CD4-positive, alpha-beta T cell treated with Interleukin-6 at 100 ng/mL for 8 hours (primary cell): ENCODE measurements at places on chromosomes 3 and 15.
A peak's percentile ranks its signal among the peaks of the same experiment; 100 is the strongest.

- DNase-seq: peak; percentile 75
Observed at GRCh38 chr15:85689729-85690128, 105.0 kb downstream of the KLHL25 start.

DNA sequence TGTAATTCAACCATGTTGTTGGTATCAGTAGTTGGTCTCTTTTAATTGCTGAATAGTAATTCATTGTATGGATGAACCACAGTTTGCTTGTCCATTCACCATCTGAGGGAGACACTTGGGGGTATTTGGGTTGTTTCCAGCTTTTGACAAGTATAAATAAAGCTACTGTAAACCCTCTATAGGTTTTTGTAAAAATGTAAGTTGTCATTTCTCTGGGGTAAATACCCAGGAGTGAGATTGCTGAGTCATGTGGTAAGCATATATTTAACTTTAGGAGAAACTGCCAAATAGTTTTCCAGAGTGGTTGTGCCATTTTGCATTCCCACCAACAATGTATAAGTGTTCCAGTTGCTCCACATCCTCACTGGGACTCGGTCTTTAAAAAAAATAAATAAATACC, 15.4 kb upstream of the LHFPL4 start:
- DNase-seq: no peak

GRCh38 chr3:14810070-14810791, 8.5 kb upstream of the FGD5 start:
- no peak for DNase-seq

- DNase-seq: no peak
Observed at GRCh38 chr3:7692866-7693265, 808.8 kb upstream of the LMCD1 start.

DNA sequence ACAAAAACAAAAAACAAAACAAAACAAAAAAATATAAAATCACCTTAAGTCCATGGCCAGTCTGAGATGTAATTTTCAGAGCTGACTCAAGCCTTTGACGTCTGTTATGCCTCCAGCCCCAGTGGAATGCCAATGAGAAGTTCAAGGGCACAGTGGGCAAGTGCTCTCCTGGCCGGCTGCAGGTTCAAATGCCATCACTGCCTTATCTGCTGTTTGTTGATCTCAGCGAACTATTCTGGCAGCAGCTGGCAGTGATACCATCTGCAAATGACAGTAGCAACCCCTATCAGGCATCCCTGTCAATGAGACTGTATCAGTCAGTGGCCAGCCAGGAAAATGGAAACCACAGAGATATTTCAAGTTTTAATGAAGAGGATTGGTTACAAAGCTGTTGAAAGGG, 10.8 kb upstream of the PDE8A start:
- no peak for DNase-seq

DNA sequence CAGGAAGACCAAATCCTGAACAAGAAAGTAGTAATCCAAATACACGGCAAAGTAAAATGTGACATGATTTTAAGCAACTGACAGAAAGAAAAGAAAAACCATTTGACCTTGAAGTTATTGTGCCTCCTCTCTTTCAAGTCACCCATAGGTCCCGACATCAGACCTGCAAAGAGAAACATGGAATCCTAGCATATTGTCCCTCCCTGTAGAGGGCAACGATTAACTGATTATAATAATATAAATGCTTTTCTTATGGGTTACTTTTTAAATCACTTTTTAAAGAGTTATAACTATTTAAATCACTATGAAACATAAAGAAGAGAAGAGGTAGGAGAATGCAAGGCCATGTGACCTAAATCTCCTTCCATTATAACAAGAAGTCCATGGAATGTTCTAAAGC, 143.2 kb upstream of the LIPC start:
- no peak for DNase-seq

DNA sequence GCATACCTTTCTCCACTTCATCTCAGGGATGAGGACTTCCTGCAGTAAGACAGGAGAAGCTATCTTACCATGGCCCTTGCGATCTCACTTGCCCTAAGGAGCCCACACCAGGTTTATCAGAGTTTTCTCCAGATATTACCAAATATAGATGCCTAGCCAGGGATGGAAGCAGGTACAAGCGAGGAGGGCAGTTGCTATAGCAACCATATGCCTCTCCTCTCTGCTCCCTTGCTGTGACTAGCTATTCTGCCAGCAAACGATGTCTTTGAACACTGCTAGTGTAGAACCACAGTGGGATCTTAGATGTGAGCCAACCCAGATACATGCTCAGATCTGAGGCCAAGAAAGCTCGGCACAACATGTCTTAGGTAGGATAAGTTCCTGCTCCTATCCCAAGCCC, 33.9 kb downstream of the GRAMD2A start:
- no peak for DNase-seq

DNA sequence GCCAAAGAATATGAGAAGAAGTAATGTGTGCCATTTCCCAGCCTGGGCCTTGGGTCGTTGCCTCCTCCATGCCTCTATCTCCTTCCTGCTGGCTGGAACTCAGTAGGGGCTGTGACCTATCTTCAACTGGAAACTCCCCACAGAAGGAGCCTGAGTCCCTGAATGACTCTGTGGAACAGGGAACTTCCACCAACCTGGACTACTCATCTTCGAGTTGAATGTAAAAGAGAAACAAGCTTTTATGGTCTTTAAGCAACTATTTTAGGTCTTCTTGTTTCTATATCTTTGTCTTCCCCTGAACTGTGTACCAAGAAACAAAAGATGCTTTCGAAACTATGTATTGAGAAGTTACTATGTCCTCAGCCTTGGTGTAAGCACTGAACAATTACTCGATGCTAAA, 355.3 kb upstream of the NR2F2 start:
- DNase-seq: no peak

DNA sequence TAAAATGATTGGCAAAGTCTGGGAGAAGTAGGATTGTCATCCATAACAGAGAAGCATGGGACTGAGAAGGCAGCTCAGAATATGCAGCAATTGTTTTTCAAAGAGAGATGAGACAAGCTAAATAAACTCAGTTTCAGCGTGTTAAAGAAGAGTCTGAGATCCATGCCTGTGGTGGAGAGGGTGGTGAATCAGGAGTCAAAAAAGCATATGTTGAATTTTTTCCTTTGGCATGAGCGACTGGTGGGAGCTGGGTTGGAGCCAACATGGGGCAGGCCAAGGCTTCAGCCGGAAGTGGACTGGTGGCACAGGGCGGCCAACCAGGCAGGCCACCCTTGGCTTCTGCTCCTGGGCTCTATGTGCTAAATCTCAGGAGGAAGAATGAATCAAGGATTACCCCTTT, 102.0 kb downstream of the SST start:
- no peak for DNase-seq

GRCh38 chr15:53472883-53473282, 286.6 kb downstream of the WDR72 start:
- no peak for DNase-seq

GRCh38 chr15:38662033-38662802, 97.6 kb upstream of the RASGRP1 start:
- DNase-seq: no peak

DNA sequence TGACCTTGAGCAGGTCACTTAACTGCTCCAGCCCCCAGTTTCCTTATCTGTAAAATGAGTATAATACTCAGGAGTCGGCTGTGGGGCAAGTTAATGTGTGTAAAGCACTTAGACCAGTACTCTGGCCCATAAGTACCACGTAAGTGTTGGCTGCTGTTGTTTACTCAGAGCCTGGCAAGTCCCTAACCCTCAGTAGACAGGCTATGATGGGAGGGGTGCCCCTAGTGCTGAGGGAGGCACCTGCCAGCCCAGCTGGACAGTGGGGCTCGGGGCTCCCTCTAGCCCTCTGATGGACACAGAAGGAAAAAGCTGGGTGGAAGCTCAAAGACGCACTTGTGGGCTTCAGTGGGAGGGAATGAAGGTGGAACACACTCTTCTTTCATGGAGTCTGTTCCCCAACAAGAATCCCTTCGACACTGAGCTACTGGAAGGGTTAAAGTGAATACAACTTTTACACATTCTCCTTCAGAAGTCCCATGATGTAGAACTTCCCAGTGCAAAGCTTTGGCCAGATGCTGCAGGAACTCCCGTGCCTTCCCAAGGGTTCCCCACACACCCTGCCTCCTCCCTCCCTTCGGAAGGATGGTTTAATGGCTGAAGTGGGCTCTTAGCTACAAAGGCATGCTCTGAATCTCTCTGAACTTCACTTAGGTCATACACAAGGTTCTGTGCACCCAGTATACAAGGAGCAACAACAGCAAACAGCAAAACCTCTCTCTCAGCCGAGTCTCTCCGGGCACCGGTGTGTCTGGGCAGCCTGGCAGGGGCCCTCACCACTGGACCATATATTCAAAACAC, 25.4 kb downstream of the TMEM44 start:
- no peak for DNase-seq

GRCh38 chr3:73492186-73492585, 132.6 kb downstream of the PDZRN3 start:
- no peak for DNase-seq

GRCh38 chr3:4471907-4472306, 4.8 kb upstream of the SUMF1 start:
- DNase-seq: no peak

- DNase-seq: peak; percentile 85
Observed at GRCh38 chr3:43389388-43390254, 103.3 kb downstream of the SNRK start.

GRCh38 chr3:138329127-138329983, at the start of gene NME9:
Gene NME9, minus strand, starts transcription at chr3:138329851. Its CDS starts 516 bp downstream, at chr3:138329335.
- DNase-seq: peak; percentile 95

DNA sequence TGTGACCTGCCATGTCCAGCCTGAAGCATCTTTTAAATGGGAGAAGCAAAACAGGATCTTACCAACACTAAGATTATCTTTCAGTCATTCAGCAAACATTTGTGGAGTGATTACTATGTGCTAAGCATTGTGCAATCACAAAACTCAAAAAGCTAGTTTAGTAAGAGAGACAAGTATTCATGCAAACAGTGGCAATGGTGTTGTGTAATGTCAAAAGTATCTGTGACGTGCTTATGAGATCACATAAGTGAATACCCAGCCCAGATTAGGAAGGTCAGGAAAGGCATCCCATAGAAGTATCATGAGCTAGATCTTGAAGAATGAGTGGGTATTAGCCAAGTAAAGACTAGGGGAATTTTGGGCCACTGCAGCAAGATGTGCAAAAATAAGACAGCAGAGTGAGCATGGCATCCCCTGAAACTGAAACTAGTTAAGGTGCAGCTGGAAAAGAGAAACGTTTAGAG, 32.1 kb downstream of the SEC62 start:
- no peak for DNase-seq

GRCh38 chr3:112721231-112721630, 80.3 kb upstream of the CCDC80 start:
- DNase-seq: no peak

DNA sequence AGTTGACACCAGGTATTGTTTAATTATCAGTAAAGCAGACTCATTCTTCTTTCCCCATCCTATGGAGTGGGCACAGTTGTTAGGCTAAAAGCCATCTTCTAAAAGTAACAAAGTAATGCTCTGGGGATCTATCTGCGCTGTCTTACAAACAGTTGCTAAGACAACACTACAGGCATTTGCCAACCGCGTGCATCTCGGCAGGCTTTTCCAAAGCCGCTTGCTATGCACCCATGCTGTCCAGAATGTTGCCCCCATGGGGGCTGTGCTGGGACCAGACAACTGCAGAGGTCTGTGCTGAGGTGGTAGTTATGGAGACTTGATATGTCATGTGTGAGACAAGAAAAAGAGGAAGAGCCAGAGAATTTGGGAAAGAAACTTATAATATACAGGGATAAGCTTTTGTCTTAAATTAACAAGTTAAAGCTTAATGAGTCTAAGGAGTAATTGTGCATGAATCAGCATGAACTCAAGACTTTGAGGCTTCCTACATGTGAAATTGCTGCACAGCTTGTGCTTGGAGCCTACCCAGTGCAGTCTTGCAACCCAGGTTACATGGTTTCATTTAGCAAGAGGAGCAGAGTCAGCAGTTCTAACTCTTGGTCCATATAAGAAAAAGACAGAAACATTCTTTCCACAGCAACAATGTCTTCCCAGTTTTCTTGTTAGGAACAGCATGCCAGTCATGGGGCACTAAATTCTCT, 38.9 kb upstream of the DCLK3 start:
- no peak for DNase-seq

GRCh38 chr3:11221818-11222415, 50.3 kb upstream of the ATG7 start:
- no peak for DNase-seq

- DNase-seq: no peak
Observed at GRCh38 chr3:17983106-17983505, 240.7 kb upstream of the TBC1D5 start.

DNA sequence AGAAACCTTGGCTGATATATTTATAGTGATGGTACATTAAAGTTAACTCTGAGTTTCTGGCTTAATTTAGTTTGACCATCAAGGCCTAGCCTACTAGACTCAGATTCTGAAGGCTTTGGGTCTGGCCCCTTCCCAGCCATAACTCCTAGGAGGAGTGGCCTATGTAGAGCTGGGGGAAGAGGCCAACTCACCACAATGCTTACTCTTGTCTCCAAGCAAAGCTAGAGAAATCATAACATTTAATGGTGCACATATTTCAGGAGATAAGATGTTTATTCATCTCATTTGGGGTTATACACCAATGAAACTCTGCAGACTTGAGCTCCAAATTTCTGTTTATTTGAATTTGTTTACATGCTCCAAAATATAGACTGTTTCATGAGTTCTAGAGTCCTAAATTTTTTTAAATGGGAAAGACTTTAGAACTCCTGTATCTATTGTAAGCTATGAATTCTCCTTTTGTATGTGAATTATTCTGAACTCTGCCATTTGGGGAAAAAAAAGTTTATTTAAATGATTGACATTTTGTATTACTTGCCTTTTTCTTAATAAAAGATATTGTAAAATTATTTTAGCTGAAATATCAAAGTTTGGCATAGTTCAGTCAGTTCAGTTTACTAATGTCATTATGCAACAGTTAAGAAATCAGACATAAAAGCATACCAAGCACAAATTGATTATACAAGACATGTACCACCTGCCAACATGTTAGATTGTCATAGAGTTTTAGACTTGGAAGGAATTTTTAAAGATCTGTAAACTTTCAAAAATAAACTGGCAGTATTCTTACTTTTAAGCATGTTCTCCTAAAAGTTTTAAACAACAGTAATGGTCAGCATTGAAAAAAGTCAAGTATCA, 143.4 kb upstream of the NR2E3 start:
- DNase-seq: no peak
